ENCODE measurements at places on chromosomes 1 and 21.
A peak's percentile ranks its signal among the peaks of the same experiment; 100 is the strongest.

DNA sequence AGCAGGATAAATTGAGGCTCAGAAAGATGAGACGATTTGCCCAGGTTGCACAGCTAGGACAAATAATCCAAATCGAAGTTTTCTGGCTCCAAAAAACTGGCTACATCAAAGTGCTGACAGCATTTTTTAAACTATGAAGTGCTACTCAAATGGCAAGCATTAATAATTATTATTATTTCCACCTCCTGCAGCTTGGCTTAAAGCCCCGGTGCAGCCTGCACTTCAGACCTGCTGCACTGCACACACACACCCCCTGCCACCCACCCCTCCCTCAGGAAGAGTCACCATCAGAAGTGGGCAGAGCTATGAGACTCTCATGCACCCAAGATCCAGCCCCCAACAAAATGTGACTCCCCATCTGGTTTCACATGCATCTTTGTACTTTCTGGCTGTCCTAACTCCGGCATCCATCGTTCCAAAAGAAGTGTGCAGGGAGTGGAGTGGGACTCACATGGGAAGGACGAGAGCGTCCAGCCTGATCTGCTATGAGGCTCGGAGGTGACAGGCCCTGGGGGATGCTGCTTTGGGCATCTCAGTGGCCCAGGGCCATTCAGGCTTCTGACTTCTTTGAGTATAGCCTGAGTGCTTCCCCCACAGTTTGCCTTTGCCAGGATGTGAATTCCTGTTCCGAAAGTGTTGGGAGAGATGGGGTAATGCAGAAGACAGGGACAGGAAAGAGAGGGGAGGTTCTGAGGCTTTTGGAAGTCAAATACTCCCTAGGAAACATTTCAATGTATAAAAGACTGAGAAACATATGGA is 65.0 kb upstream of the FAM20B start:
- no peak for DNase-seq

- no peak for DNase-seq
Observed at GRCh38 chr21:14560555-14560954, 14.4 kb upstream of the SAMSN1 start.

GRCh38 chr21:15797577-15798363 is 68.0 kb downstream of the USP25 start:
- no peak for DNase-seq

DNA sequence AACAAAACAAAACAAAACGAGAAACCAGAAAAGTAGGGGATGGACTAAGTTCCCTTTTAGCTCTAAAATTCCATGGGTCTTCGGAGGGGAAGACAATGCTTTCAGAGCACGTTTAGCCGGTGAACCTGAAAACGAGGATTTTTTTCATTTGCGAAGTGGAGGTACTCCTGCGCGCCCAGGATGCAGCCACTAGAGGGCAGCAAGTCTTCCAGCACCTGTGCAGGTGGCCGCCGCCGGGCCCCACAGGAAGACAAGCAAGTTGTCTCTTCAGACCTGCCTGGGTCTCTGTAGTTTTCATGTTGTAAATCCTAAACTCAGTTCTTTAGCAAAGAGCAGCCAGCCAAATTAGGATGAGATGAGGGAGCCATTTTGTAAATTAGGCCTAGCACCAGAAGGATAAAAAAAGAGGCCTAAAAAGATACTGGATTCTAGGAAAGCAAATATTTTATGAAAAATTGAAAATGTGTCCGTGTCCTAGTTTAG is 17.7 kb upstream of the SNX27 start:
- DNase-seq, result peak; percentile 84

DNA sequence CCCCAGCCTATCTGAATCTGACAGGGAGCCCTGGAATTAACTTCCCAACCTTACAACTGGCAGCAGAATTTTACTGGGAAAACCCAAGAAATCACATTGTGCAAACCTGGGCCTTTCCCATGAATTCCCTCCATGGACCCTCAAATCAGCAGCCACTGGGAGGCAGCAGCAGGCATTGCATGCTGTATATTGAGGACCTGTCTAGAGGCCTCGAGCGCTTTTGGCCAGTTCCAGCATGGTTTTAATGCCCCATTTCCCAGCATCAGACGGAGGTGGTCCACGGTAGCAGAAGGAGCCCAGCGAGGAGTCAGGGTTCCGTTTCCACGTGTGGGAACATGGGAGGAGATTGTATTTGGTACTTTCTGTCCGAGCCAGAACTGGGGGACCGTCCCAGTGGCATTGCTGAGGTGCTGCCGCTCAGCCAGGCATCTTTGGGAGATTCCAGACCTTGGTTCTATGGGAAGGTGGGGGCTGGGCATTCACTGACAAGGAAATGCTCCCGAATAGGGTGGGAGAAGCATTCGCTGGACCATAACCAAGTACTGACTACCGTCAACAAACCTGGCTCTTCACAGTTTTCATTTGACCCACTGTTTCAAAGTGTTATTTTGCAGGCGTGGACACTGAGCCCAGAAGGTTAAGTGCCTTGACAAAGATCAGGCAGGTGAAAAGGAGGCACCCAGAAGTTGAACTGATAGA is 15.9 kb downstream of the BMP8A start:
- DNase-seq, result no peak

- DNase-seq, result peak; percentile 14
Observed at GRCh38 chr21:14991957-14992356, 72.8 kb downstream of the NRIP1 start.

DNA sequence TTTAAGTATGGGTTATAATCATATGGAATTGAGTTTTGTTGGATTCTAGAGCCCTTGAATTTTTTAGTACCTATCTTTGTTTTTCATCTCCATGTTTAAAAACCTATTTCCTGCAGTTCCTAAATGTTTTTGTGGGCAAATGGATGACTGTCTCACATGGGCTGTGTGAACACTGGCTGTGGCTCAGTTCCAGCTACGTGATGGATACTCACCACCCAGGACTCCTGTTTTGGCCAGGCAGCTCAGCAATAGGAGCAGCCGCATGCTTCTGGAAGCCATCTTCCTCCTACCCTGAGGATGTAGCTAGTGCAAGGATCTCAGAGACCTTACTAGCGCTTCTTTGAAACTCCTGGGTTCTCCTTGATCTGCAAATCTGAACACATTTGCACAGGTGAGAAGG is 2.8 kb downstream of the REG4 start:
- DNase-seq, result no peak

- no peak for DNase-seq
Observed at GRCh38 chr21:44891631-44892031, 18.1 kb upstream of the PTTG1IP start.

DNA sequence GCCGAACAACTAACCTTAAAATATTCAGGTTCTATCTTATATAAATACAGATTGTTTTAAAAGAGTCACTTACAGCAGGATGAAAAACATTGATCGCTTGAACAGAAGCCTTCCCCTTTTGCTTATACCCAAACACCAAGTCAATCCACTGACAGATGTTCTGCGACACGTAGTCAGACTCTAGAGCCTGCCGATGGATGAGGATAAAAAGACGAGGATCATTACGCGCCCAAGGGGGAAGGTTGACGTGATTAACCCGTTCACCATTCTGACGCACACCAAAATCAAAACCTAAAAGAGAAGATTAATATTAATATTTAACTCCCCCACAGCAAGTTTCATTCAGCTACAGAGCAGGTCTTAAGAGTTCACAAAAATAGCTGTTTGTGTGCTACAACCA is 59.4 kb upstream of the GNG4 start:
- no peak for DNase-seq

DNA sequence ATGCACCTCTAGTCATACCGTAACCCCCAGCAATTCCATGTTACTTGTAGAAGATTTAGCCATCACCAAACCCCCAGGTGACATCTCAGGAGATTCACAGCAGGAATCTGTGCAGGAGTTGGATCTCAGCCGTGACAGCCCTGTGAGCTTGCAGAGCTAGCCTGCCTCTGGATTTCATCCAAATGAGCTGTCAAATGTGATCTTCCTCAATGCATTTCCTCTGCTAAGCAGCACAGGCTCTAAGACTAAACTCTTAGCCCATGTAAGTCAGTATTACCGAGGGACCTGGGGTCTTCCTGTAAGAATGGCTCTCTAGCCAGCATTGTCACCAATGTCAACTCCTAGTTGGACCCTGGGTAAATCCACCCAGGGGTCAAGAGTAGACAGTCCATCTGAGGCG is 41.7 kb downstream of the UMODL1 start:
- DNase-seq, result peak; percentile 20

DNA sequence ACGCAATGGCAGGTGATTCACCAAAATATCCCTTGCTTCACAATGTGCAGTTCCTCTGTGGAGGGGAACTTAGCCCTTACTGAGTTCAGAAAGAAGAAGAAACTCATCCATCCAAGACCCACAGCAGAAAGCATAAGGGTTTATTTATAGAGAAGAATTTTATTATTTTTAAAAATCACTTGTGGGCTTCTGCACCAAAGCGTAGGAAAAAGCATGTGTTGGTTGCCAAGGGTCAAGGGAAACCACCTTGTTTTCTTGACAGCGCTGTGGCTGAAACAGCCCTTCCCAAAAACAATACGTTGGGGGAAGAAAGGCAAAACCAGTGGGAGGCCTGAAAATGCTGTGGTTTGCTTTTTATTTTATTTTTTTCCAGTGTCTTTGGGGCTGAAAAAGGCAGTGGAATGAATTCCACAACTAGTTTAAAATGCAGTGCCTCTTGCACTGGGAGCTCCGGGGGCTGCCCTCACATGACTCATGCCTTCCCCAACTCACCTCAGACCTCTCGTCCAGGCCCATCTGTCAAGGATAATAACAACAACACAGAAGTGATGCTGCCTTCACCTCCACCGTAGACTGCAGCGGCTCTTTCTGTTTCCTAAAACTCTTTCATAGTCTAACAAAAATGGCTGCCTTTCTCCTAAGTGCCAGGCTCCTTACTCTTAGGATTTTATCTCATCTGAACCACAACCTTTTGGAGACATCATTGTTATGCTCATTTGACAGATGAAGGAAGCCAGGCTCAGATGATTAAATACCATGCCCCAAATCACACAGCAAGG is 224.2 kb upstream of the JUN start:
- DNase-seq, result no peak

DNA sequence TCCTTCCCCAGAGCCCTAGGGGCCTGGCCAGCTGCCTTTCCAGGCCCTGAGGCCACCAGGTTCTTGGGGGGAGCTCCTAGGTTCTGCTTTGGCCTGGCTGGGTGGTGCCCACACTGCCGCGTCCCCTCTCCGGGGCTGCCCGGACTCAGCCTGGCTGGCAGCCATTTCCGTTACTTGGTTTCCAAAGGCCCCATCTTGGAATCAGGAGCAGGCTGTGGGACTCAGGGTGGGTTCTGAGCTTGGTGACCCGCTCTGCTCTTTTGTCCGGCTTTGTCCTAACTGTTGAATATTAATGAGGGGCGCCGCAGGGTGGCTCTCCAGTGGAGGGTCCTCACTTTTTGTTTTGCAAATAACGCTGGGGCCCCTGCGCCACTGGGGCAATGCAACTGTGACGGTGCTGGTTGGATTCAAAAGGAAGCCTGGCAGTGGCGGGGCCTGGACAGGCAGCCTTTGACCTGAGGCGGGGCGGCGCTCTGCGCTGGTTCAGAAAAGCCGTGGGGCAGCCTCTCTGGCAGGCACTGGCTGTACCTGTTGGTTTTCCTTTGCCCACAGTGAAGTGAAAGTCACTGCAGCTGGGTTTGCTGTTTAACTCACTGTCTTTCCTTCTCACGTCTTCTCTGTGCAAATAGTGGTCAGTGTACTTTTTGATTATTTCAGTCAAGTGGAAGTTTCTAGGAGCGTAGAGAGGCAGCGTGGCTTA is 20.2 kb downstream of the SKI start:
- DNase-seq, result no peak

GRCh38 chr1:93471911-93472310 is 24.0 kb downstream of the FNBP1L start:
- DNase-seq, result peak; percentile 72

- DNase-seq, result peak; percentile 26
Observed at GRCh38 chr1:14567056-14567455, 31.4 kb upstream of the KAZN start.

DNA sequence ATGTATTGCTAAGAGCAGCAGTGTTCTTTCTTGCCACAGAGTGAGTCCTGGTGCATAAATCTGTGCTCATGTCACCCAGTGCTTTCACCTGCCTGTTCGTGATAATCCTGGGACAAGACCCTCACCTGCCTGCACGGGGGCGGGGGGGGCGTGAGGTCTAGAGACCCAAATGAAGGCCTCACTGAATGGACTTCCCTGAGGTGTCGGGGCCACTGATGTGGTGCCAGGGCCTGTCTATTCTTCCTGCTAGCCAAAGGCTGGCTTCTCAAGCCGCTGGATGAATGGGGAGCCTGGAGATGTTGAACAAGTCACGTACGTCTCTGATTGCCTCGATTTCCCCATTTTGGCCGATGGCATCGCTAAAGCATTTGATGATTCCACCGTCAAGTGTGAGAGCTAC is 118.8 kb upstream of the IRF2BP2 start:
- DNase-seq, result no peak

DNA sequence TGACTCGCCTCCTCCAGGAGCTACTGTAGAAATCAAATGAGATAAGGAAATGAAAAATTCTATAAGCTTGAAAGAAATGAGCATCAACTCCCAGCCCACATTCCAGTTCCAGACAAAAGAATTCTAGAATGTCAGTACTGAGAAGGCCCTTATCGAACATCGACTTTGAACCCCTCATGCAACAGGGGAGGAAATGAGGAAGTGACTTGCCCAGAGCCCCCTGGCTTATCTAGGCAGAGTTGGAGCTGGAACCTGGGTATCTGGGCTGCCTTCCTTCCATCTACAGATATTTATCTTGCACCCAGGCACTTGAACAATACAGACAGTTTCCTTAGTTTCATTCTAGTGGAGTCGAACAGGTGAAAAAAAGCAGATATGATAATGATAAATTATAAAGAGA is 22.3 kb downstream of the MECR start:
- no peak for DNase-seq

DNA sequence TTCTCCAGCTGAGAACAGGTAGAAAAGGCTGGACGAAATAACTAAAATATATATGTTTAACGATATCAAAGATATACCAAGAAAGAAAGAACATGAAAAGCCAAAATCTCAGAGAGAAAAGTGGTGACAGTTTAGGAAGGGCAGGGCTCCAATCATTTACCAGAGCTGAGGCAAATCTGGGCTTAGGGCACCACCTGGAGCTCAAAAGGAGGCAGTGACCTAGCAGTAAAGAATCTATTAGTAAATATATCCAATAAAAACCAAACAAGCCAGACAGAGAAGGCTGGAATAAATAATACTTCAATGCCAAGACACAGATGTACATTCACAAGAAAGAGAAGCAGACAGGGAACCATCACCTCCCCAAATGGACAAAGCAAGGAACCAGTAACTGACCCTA is 43.5 kb downstream of the CHIA start:
- peak; percentile 59 for DNase-seq

- no peak for DNase-seq
Observed at GRCh38 chr1:36151845-36152203, 2.5 kb upstream of the TRAPPC3 start.

DNA sequence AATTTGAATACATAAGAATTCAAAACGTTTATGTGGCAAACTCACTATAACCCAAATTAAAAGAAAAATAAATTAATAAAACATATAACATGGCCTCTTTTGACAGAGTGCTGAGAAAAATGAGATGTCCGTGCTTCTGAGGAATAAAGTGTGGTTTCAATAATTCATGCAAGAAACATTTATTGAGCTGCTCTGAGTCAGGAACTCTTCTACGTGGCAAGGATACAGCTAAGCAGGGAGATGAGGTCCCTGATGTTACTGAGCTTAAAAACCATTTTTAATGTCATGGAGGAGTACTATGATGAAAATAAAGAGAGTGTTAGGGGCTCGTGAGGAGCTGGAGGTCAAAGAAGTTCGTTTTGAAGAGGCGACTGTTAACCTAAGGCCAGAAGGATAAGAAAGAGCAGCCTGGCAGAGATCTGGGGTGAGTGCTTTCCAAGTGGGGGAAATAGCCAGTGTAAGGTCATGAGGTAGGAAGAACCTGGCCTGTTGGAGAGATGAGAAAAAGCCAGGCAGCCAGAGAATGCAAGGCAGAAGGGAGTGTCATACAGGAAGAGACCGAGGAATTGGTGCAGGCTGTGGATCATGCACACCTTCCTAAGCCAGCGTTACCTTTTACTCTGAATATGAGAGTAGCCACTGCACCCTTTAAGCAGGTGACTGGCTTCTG is 182.2 kb upstream of the DUSP10 start:
- DNase-seq, result no peak

Data from MCF 10A (cell line).